Suppressor macrophage treated with lipopolysaccharide for 1 hour (primary cell): ENCODE measurements at places on chromosomes 6 and 20.

DNA sequence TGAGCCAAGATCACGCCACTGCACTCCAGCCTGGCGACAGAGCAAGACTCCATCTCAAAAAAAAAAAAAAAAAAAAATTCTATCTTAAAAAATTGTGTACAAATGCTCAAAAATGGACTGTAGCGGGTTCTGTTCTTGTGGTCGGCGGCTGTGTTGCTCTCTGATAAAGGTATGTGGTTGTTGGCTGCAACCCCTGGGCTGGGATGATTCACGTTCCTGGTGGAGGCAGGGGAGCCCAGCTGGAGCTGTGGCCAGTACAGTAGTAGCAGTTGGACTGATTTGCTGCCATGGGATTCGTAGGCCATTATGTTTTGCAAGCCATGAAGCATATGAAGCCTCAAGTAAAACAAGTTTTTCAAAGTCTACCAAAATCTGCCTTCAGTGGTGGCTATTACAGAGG is 22.3 kb downstream of the MDN1 start:
- DNase-seq = no peak

DNA sequence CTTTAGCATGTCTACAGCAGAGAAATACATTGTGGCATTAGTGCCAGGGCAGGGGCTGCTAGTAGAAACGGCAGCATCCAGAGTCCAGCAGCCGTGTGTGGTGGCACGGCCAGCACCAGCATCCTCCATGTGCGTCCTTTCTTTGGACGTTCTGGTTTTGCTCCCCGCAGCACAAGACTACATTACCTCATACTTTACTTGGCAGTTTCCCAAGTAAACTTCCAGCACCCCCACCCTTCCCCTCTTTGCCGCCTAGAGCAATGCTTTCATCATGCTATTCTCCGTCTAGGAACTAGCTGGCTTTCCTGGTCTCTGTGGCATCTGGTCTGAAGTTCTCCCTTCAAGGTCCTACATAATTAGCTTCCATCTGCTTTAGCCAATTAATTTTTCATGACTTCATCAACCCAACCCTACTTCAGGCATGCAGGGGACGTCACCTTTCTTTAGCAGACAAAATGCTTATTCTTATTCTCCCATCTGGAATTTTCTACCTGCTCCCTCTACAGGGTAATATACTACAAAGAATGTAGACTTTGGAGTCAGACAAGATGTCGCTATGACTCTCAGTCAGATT is 67.6 kb downstream of the BLOC1S5 start:
- DNase-seq = peak; percentile 16

DNA sequence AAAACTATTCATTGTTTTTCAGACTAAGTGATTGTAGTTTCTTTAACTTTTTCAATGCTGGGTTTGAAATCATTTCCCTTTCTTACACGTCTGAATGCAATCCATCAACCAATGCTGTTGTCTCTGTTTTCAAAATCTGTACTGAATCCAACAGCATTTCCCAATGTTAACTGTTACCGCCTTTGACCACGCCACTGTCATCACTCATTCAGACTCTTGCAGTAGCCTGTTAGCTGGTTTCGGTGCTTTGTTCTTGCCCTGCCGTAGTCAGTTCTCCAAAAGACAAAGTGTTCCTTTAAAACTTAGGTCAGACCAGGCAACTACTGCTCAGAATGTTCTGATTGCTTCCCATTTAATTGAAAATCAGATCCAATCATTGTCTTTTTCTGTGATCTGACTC is 131.3 kb downstream of the PLCB4 start:
- no peak for DNase-seq

GRCh38 chr6:39388606-39389483 is 66.3 kb upstream of the KCNK16 start:
- no peak for DNase-seq

DNA sequence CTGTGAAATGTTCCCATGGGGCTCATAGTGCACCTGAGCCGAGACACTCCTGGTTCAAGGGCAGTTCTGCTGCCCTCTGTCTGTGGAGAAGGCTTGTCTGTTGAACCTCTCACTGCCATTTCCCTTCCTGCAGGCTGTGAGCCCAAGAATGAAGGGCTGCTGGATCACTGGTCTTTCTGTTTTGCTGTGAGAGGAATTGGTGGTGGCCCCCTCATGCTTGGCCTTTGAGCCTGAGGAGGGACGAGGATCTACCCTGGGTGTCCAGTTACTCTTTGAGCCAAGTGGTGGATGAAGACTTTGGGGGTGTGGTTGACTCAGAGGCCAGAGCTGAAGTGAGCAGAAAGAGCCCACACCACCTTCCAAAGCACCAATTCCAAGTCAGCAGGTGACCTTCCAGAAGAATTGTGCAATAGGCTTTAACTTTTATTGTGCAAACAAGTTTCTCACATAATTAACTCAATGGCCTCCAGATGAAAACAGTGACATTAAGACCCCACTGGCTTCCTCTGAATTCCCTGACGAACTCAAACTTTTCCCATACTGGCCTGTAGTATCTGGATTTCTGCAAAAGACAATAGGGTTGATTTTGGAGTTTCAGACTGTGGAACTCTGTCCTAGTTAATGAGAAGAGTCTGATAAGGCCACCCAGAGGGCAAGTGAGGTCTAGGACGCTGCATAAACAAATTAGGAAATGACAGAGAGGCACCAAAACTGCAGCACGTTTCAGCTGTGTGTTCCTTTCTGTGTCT is 101.5 kb downstream of the PHACTR3 start:
- no peak for DNase-seq

- DNase-seq = no peak
These were observed 784.2 kb downstream of the KIF16B start for GRCh38 chr20:15789079-15789478.

GRCh38 chr6:23027281-23027680 is 457.9 kb downstream of the HDGFL1 start:
- no peak for DNase-seq

DNA sequence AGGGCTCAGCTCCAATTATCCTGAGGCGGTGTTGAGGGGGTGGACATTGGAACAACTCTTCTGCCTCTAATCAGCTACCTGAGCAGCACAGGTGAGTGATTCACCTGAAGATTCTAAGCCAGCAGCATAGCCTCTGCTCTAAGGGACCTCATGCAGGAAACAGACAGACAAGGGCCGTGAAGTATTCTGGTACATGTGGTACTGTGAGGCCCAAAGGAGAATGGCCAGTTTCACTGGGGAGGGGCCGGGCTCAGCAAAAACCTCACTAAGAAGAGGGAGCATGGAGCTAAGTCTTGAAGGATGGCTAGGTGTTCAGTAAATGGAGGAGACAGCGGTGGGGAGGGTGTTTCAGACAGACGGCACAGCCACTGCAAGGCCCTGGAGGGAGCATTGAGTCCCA is 58.5 kb upstream of the CCDC167 start:
- no peak for DNase-seq

DNA sequence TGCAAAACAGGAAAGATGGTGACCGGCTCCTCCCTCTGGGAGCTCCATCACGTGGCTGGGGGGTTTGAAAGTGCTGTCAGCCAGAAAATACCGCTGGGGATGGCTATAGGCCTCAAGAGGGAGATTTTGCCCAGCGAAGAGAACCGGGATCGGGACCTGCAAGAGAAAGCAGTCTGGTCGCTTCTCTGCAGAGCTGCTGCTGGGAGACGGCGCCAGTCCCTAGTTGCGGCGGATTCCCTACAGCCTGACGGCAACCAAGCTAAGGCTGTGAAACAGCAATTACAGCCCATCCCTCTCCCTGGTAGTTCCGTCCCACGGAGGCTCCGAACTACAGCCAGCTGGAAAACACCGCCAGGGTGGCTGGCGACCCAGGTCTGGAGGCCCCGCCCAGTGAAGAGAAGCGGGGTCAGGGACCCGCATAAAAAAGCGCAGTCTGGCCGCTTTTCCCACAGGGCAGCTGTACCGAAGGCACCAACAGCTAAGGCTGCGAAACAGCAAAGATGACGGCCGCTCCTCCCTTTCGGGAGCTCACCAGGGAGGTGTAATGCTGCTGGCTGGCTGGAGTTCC is 238.1 kb upstream of the IRAK1BP1 start:
- DNase-seq = no peak

DNA sequence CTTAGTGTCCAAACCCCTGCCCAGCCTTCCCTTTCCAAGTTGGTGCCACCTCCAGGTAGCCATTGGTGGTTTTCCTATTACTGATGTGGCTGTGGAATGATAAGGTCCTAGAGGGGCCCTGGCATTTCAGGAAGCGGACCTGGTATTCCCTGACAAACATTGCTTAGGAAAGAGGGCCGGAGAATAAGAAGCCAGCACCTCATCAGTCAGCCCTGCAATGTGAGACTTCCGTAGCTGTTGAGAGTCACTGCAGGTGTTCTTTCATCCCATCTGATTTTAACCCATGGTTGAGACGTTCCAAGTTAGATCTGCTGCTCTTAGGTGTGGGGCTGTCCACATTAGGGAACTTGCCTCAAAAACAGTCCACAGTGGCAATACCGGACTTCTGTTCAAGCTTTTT is 14.8 kb upstream of the NPEPL1 start:
- no peak for DNase-seq

GRCh38 chr20:52103335-52103912 is 88.2 kb downstream of the ZFP64 start:
- DNase-seq = peak; percentile 15

DNA sequence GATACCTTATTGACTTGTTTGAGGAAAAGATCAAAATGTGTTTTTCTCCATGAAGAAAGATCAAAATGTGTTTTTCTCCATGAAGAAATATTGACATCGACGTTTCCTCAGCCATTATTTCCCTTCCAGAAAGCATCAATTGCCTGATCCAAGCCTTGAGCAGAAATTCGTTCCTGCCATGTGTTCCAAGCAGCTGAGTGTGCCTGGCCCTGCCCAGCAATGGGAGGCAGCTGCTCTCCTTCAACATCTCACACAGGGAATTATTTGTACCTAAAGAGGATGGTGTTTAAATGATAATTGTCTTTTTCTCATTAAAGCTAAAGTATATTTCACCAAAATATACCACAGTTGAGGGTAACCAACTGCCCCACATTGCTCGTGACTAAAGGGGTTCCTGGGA is 7.8 kb upstream of the DUSP22 start:
- DNase-seq = no peak

GRCh38 chr6:89723046-89723445 is 84.5 kb upstream of the LYRM2 start:
- no peak for DNase-seq

DNA sequence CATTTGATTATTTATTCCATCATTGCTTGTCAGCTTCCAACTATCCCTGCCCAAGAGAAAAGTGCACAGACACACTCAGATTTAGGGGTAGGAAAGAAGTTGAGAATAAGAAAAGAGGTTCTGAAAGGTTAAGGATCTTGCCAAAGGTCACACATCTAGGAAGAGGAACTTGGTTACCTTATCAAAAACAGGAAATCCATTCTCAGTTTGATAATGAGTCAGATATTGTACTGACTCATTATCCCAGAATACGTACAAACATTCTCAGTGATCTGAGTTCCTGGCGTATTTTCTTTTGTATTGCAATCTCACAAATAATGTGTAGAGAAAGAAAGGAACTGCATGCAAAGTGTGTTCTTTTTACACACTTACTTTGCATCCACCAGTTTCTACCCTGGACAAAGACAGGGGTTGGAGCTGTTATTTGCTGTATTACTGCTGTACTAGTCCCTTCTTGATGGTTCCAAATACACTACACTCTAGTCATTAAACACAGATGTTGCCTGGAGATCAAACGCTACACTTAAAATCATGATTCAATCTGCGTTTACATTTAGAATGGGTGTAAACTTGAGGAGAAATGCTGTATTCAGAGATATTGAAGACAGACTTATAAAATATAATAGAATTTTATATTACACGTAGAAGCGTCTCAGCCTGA is 545.7 kb downstream of the PRKN start:
- DNase-seq = peak; percentile 66

- no peak for DNase-seq
These were observed 697 bp upstream of the CEP43 start for GRCh38 chr6:166998256-166999144.

GRCh38 chr6:161215876-161216615 is 57.8 kb downstream of the AGPAT4 start:
- DNase-seq = no peak

- DNase-seq = peak; percentile 79
These were observed 392 bp upstream of the TASP1 start for GRCh38 chr20:13639150-13639497.

DNA sequence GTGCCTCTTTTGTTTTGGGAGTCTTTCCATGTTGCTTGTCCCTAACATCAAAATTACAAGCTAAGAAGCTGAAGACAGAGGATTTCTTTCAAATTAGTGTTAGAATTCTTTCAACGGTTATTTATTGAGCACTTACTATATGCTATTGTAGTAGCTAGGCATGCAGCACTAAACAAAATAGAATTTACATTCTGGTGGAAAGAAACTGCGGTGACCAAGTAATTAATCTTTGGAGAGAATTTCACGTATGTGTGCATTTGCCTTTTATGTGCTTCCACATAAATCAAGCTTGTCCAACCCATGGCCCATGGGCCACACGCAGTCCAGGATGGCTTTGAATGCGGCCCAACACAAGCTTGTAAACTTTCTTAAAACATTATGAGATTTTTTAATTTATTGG is 33.0 kb upstream of the DUSP22 start:
- no peak for DNase-seq

GRCh38 chr6:106103728-106104109 is 17.6 kb downstream of the PRDM1 start:
- no peak for DNase-seq
